ENCODE measurements at places on chromosomes 16 and 17.

DNA sequence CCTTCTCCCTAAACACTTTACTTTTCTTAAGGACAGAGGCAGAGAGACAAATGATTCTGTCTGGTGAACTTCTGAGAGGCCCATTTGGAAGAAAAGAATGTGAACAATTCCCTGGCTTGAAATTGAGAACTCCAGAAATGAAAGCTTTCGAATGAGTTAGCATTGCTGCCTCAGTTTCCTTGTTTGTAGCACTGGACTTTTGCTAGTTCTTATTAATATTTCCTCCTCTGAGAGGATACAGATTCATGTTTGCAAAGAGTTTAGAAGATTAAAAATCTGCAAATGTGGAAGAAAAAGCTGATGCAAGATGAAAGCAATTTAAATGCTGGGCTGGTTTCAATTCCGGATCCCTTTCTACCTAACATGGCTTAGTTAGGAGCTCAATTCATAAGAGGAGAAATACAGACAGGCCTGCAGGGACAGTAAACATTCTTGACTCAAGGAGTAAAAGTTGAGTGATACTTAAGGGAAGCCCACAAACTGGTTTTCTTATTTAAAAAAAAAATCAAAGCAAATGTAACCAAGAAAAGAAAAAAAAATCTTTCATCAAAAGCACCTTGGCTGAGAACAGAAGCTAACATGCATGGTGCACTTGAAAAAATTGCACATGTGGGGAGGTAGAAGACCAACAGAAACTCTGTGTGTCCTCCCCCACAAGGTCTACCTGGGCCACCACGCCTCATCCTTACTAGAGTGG lies 27.1 kb downstream of the HNF1B start:
- no peak for ATAC-seq

GRCh38 chr16:72815348-72816318 lies 232.3 kb downstream of the ZFHX3 start:
- no peak for ATAC-seq

DNA sequence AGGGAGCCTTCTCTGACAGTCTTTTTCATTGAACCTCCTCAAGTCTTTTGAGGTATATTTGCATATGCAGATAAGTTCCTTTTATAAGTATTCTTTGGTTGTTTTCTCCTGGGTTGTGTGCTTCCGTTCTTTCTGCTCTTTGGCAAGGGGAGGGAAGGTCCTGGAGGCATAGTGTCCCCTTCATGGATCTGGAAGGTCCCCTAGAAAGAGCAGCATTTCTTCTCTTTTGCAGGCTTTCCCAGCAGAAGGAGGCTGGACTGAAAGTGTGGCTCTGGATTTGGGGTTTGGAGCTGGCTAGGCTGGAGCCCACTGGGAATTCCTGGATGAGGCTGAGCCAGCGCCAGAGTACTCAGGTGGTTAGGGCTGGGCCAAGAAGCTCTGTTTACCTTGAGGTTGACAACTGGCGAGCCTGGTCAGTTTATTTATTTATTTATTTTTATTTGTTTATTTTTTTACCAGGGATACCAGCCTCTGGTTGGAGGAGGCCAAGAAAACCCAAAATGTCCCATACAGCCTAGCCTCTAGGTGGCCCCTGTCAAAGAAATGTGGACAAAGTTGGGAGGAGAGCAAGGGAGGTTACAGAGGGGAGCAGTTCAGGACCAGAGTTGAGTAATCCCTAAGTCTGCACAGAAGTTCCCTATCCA lies 5.4 kb upstream of the TOP2A start:
- no peak for ATAC-seq

DNA sequence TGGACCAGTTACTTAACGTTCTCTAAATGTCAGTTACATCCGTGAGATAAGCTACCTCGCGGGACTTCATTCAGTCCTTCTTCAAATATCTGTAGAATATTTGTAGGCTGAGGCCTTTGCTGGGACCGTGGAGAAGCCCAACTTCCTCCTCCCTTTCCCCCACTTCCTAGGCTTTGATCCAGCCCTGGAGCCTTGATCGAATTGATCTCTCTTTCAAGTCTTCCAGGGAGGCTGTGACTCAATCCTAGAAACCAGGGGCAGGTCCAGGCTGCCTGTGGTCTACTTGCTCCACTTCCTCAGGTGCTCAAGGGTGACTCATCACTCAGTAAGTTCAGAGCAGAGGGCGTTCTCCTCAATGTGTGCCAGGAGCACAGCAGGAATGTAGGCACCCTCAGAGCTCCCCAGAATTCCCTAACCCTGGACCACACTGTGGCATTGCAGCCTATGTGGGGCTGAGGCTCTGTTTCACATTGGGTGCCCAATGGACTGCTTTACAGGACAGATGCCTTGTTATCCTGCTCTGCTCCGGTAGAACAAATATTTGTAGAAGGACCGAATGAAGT lies 11.2 kb upstream of the CEP20 start:
- peak; percentile 59 for ATAC-seq

DNA sequence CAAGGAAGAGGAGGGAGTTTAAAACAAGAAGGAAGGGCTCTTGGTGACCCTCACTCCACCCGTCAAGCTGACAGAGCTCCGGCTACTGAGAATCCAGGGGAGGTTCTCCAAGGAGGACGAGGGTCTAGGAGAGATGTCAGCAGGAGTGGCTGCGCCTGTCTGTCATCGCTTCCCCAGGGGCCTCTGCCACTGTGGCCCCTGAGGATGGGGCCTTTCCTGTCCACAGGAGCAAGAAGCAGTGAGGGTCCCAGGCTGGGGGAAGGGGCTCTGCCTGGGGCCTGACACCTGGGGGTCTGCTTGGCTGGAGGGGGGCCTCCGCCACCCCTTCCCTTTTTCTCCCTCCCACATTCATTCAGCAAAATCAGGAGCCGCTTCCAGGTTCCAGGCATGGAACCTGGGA lies 66.5 kb upstream of the TNRC6C start:
- no peak for ATAC-seq

GRCh38 chr17:8016632-8017424 lies 14.4 kb downstream of the GUCY2D start:
- peak; percentile 57 for ATAC-seq

GRCh38 chr16:48556913-48557351 lies 53.0 kb downstream of the N4BP1 start:
- peak; percentile 86 for ATAC-seq

DNA sequence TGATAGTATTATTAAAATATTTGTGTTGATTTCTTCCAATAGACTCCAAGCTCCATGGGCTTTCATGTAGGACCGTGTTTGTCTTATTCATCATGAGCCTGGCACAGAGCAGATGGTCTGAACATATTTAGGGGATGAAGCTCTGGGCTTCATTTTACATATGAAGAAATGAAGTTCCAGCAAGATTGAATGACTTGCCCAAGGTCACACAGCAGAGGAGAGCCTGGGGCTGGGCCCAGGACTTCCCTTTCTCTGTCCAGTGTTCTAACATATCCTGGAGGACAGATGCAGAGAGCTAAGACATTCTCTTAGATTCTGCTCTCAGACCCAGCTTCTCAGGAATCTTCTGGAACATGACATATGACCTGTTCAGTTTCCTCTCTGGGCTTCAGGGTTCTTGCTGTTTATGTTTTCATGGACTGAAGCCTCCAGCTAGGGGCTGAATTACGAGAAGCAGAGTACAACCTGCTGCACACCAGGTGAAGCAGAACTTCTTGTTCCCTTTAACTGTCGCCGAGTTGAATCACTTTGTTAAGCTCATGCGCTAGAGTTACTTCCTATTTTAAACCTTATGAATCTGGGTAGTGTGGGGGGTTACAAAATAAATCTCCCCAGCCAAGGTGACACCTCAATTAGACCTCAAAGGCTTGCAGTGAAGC lies 53.6 kb downstream of the GPRC5B start:
- ATAC-seq = no peak

DNA sequence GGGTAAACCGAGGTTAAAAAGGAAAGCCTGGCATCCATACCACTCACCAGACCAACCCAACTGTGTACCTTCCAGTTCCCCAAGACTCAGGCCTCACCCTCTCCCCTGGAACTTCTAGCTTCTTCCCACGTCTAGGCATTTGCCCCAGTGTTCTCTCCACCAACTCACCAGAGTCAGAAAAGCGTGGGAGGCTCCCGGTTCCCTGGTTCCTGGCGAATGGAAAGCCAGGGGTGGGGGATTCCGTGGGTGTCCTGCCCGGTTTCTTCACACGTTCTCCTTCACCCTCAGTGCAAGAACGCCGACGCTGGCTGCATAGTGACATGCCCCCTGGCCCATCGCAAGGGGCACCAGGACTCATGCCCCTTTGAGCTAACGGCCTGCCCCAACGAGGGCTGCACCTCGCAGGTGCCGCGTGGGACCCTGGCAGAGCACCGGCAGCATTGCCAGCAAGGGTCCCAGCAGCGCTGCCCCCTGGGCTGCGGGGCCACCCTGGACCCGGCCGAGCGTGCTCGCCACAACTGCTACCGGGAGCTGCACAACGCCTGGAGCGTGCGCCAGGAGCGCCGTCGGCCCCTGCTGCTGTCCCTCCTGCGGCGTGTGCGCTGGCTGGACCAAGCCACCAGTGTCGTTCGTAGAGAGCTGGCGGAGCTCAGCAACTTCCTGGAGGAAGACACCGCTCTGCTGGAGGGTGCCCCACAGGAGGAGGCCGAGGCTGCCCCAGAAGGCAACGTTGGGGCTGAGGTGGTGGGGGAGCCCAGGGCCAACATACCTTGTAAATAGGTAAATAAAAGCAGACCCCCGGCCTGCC lies 1.7 kb downstream of the RNF151 start:
- no peak for ATAC-seq

- no peak for ATAC-seq
These were observed 246.6 kb upstream of the RPL38 start for GRCh38 chr17:73956595-73957465.

DNA sequence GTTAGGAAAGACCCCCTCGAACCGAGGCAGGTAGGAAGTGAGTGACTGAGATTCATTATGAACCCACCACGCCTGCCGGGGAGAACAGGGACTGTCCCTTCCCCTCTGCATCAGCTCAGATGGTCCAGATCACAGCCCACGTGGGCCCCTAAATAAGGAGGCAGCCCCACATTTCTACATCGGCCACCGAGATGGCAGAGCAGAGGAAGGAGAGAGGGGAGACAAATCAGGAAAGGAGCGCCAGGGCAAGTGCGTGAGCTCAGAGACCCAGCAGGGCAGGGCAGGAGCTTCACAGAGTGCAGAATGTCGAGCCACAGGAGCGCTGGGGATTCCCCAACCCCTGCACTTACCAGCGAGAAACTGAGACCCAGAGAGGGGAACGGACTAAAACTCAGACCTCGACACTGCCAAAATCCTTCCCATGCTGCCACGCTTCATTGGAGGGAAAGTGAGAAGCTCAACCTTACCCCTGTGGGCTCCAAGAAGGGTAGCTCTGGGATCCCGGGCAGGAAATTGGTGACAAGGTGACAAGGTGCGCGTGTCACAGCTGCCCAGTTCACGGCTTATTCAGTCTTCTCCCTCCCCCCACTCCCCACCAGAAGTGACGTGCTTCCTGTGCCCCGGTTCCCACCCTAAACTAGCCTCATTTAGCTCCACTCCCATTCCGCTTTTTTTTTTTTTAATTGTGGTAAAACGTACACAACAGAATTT lies at the start of gene ICAM2:
Gene ICAM2, minus strand, starts transcription at position 578 of the 711 bp plus-strand sequence. CDS start 13,942 bp downstream, outside the sequence.
- ATAC-seq = peak; percentile 64

DNA sequence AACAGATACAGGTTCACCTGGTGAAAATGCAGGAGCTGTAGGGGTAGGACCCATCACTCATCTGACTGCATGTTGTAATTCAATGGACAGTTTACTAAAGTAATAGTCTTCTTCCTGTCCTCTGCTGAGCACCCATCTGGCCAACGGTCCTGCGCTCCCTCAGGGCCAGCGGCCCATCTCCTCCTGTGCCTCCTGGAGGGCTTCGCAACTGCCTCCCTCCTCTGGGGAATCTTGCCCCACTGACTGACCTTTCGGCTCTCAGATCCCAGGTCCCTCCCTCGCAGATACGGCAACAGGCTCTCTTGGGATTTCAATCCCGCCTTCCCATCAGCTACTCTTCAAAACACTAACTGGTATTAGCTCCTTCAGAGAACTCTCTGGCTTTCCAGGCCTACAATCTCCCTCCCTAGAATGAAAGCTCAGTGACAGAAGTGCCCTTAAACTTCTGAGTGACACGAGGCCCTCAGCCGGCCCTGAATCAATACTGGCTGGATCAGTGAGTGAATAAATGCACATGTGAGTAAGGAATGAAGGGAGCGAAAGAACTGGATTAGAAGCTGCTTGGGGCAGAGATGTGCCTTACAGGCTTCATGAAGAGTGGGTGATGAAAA lies 1.3 kb downstream of the PEMT start:
- no peak for ATAC-seq

GRCh38 chr17:58331815-58332777 lies 3.5 kb upstream of the TSPOAP1 start:
- ATAC-seq = peak; percentile 12

GRCh38 chr16:27368358-27368722 lies 33.6 kb upstream of the IL21R start:
- ATAC-seq = no peak

GRCh38 chr17:42953669-42954068 lies 10.6 kb downstream of the AARSD1 start:
- ATAC-seq = no peak

DNA sequence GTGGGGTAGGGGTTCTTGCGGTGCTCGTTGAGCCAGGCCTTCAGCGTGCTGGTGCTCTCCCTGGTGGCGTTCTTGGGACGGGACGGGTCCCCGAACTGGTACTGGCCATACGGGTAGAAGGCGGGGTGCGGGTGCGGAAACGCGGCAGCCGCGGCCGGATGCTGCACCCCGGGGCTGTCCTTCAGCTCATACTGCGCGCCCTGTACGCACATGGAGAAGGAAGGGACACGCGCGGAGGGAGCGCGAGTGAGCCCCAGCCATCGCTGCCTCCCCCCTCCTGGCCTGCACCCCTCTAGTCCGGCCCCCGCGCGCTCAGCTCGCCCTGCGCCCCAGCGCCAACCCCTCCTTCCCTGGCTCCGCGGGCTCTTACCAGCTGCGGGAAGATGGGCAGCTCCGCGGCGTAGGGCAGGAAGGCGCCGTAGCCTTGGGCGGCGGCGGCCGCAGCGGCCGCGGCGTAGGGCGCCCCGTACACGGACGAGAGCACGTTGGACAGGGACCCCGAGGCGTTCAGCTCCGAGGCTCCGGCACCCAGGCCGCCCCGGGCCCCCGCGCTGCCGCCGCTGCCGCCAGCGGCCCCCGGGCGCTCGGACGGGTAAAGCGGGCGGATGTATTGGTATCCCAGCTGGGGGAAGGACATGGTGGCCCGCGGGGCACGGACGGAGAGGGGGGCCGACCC lies 1.0 kb downstream of the IRX3 start:
- no peak for ATAC-seq

DNA sequence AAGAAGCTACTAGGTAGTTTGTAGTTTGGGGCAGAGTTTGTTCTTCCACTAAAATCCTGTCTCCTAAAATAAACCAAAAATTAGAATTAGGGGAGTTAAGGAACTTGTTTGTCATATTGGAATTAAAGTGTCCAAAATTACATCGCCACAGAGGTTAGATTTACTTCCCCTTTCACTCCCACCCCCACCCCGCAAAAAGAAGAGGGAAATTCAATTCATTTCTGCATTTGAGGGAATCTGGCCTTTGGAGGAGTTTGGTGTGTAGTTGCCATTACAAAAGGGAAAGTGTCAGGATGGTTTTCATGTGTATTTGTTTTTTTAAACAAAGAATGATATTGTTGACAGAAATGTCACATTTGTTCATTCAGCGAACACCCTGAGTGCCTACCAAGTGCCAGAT lies 5.8 kb downstream of the TMEM97 start:
- no peak for ATAC-seq
